ENCODE measurements at places on chromosomes 4 and X.

GRCh38 chr4:164779811-164780216 is 25.9 kb downstream of the SMIM31 start:
- DNase-seq = no peak

GRCh38 chrX:66002824-66003680 is 36.8 kb downstream of the VSIG4 start:
- no peak for DNase-seq

DNA sequence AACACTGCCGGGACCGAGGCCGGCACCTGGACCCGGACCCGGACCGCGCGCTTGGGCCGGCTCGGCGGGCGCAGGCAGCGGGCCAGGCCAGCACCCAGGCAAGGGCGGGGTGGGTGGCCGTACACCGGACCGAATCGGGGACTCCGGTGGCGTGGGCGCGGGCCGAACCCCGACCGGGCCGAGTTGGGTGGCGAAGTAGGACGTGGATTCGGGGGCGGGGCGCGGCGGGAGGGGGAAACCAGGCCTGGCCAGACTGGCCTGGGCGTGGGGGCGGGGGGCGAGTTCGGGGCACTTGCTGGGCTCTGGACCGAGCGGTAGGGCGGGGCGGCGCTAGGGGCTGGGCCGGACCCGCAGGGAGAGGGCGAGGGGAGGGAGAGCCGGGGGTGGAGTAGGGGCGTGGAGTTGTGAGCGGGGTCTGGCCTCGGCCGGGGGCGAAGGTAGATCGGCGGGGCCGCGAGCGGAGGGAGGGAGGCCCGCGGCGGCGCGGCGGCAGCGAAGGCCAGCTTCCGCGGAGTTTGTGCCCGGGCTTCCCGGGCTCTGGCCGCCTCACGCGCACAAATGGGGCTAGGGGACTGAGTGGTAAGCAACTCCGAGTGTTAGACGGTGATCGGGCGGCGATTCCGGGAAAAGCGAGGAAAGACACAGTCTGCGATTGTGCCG is 1.8 kb upstream of the BCORL1 start:
- DNase-seq = no peak

DNA sequence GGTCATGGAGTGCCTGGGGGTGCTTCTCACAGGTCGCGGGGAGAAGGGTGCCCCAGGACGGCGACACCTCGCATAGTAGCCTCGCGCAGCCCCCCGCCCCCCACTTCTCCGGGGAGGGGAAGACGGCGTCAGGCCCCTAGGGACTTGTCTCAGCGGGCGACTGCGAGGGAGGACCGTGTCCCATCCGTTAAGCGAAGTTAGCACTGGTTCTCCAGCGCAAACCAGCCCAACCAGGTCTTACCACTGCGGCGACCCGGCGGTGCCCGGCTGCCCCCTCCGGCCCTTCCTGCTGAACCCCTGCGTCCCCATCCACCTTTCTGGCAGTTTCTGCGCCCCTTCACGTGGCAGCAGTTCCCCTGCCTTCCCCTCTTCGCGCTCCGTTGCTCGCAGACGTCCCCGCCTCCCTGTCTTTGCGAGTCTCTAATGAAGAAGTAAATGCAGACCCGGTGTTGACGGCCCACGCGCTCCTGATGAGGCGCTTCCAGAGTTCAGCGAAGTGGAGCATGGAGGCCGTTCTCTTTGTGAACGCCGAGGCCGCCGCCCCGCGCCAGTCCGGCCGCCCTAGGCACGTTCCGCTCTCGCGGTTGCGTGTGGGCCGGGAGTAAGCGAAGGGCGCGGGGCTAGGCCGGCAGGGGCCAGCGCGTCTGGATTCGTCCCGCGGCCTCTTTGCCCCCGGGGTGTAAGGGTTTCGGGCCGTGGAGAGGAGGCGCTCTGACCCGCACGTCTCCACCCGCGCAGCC is 3.0 kb downstream of the SLIT2 start:
- DNase-seq = no peak

- DNase-seq = no peak
Measured at GRCh38 chrX:47223476-47224250, 5.2 kb downstream of the CDK16 start.

All from stimulated activated CD8-positive, alpha-beta memory T cell treated with anti-CD3 and anti-CD28 coated beads, Interleukin-12 subunit alpha, Interleukin-12 subunit beta, amount 100 ng/mL, for 1 hour (primary cell).